Testis (tissue), 5 donors: ENCODE measurements at places on chromosomes 4 and X. TPM values are rescaled to one million over a fixed set of nuclear protein-coding genes. Genes with fewer than 3 reads are reported as not detected.

The PLAC8 gene
- polyA plus RNA-seq = 2.0 TPM

The BGN gene
- polyA plus RNA-seq = 174 TPM

The MAGEA3 gene
- 16.1 TPM for polyA plus RNA-seq

The PRMT9 gene
- polyA plus RNA-seq = 27.5 TPM

The PDLIM3 gene
- 66.4 TPM for polyA plus RNA-seq
